ENCODE measurements at places on chromosomes 5 and 9.

DNA sequence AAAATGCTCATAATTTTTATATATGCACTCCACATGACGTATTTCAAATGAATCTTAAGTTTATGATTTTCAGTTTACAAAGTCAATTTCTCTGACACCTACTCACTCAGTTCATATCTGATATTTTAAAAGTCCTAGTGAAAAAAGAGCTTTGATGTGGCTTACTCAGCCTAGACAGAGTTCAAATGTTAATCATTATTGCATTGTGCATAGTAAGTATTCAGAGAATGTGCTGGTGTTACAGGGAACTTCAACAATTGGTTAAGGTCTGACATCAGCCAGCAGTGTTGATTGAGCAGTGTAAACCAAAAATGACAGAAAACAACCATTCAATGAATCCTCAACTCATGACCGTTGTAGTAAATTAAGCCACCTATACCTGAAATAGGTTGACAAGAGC lies 147.2 kb upstream of the LHFPL2 start:
- no peak for DNase-seq

- no peak for DNase-seq
Measured at GRCh38 chr5:89015409-89015808, 132.4 kb upstream of the MEF2C start.

- DNase-seq, result no peak
Measured at GRCh38 chr9:114163517-114163951, 8.2 kb downstream of the COL27A1 start.

- no peak for DNase-seq
Measured at GRCh38 chr5:133222979-133223378, 171.2 kb downstream of the HSPA4 start.

DNA sequence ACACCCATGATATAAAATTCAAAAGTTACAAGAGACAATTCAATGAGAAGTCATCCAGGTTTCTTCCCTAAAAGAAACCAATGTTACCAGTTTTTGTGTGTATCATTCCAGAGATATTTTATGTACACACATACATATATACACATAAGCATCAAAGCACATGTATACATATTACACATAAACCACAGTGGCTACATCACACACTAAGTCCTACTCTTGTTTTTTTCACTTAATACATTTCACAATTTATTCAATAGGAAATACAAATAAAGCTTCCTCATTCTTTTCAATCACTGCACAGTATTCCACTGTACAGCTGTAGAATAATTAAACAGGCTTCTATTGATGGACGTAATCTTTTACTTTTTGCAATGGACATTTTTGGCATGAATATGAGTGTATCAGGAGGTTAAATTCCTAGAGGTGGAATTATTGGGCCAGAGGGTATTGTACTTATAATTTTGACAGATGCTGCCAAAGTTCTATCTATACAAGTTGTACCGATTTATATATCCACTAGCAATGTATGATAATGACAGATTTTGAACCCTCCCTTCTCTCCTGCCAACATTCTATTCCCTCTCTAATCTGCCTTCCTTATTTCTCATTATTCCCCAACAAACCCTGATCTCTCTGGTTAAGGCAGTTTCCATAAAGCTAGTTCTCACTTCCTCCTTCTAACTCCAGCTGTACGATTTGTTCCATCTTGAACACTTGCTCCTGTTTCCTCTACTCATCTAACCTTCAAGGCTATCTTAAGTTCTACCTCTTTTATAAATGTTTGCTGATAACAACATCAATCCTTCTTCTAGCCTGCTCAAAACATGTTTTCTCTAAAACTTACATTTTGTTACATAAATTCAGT lies 35.2 kb downstream of the MRPS27 start:
- DNase-seq, result no peak

GRCh38 chr5:168714046-168714445 lies 134.9 kb upstream of the PANK3 start:
- no peak for DNase-seq

GRCh38 chr9:79246170-79246569 lies 325.6 kb upstream of the TLE4 start:
- no peak for DNase-seq
